ENCODE measurements at places on chromosomes 1 and 21.

GRCh38 chr1:94734963-94735901, 84.9 kb upstream of the SLC44A3 start:
- no peak for DNase-seq

GRCh38 chr1:156642265-156643048, 540 bp downstream of the BCAN start:
- DNase-seq, result no peak

- no peak for DNase-seq
Observed at GRCh38 chr1:230698130-230698529, 15.8 kb downstream of the AGT start.

DNA sequence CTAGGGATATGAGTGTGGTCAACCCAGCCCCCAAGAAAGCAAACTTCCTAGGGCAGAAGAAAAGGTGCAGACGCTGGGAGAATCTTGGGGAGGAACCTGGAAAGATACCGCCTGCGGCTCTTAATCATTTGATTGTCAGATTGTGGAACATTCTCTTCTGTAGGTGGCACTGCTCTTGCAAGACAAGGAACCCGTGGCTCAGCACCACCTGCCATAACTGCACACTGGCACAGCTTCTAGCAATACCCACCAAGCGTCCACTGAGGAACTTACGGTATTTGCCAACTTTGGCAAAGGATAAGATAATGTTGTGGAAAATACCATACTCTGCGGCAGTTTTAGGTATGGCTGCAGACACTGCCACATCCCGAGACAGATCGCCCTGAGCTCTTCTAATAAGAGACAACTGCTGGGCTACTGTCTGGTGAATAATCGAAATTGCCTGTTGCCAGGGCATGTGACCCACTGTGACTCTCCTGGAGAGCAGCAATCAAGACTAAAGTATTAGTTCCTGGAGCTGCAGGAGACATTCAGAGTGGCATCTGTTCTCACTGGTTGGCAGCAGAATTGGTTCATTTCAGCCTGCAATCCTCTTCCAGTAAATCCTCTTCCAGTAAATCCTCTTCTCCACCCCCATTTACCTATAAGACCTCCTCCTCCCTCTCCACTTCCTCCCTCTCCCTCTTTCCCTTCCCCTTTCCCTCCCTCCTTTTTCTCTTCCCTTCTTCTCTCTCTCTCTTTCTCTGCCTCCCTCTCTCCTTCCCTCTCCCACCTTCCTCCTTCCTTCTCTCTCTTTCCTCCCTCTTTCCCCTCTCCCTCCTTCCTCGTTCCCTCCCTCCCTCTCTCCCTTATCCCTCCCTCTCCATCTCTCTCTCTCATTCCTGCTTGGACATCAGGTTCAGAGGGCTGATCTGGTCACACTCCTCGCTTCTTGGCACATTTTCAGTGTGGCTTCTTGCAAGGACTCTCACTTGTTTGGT, 49.7 kb upstream of the B3GALT5 start:
- DNase-seq, result no peak

GRCh38 chr1:218611916-218612585, 266.9 kb downstream of the TGFB2 start:
- DNase-seq, result no peak

DNA sequence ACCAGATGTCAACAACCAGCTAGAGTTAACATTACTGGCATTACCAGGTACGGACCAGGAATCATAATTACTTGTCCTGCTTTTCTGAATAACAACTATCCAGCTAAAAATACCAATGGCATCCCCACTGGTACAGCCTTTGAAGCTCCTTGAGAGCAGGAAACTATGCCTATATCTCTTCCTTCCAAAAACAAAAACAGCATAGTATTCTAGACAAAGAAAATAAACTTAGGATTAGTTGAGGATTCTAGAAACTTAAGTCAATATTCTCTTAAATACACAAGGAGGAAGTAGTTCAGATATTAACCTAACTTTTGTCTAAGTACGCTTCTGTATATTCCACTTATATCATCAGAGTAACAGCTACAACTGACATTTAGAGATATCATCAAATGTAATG, 3.0 kb downstream of the FUBP1 start:
- DNase-seq, result no peak

- DNase-seq, result no peak
Observed at GRCh38 chr1:87325982-87326738, 2.5 kb upstream of the LMO4 start.

DNA sequence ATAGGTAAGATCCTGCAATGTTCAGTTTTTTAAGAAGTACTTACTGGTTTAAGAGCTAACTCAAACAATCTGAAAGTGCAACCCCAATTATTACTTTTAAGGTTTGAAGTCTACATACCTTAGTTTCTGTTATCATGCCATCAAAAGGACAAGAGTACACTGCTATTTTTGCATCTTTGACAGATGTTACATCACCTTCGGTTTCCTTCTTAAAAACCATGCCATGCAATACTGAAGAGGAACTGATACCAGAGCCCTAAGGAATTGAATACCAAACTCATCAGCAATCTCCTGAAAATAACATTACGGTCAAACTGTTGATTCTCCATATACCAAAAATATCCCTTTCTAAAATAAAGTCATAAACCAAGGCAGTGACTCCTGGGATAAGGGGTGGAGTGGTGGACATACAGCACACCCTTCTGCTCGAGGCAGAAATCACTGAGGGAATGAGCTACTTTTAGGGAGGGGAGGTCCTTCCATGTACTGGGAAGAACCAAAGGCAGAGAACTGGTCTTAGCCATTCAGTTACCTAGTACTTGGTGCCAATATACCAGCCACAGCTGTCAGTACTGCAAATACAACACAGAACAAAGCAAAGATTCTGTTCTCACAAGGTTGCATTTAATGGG, 8.5 kb downstream of the CCT8 start:
- DNase-seq, result peak; percentile 6

DNA sequence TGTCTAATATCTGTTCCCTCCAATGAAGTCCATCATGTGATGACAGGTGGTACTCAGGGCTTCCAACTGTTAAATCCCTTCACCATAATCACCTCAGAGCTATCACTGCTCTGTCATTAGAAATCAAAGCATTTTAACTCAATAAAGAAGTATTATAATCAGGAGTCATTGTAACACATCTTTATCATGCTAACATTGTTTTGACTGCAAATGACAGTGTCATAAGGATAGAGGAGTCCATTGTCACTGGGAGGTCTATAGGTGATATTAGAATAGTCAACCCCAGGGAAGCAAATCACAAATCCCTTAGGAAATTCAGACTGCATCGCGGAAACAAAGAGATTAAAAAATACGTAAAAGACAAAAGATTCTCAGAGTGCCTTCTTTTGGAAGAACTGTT, 30.8 kb downstream of the LRRC53 start:
- DNase-seq, result no peak

DNA sequence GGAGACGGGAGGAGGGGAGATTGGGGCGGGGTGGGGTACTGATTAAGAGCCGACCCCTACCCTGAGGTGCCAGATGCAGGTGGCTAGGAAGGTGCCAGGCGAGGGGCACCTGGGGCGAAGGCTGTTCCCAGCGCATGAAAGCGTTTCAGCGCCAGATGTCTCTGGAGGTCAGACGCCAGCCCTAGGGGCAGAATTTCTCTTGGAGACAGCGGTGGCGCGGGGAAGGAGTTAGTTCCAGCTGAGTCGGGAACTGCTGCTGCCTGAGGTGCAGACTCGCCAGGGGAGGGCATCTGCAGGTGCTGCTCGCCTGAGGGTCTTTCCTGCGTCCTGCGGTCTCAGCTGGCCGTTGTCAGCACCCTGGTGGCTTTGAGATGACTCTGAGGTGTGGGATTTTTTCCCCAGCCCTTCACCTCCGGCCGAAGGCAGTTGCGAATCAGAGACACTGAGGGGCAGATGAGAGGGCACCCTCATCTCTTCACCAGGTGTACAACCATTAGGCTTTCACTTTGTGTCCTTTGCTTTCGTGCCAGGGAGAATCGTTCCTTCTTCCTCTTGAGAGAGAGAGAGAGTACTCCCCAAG, 539 bp downstream of the CGN start:
- DNase-seq, result no peak

GRCh38 chr1:229034342-229034741, 236.6 kb upstream of the RAB4A start:
- no peak for DNase-seq

- no peak for DNase-seq
Observed at GRCh38 chr1:235253219-235253962, 74.6 kb downstream of the ARID4B start.

GRCh38 chr1:54296666-54297065, 96.7 kb downstream of the MRPL37 start:
- no peak for DNase-seq

DNA sequence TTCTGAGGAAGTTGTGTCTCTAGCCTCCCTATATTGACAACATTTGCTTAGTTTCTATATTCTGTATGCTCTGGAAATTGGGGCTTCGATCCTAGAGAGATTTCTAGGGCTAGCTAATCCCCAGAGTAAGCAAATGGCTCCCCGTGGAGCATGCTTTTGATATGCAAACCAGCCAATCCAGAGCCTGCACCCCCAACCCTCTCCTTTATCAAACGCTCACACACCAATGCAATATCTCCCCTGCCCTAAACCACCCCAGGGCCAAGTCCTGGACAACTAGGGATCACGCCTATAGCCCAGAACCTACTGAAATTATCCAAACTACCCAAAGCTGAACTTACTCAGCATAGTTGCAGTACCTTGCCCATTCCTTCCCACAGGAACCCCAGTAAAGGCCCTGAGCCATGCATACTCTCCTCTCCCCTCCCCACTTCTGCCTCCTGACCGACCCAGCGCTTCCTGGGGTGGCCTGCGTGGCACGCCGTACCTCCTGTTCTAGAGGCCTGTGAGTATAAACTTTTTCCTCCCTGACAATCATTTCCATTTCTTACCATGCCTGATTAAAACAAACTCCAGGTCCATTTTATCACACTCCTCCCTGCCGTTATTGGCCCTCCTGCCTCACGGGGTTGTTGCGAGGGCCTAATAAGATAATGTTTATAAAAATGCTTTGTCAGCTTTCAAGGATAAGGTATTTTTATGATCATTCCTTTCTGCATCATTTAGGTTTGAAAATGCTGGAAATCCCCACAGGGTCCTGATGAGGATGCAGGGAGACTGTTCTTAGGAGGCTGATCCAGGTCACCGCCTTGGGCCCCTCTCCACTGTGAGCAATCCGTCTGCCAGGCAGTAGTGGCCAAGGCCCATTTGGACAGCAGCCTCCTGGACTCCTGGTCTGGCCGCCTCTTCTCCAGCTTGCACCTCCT, 102.7 kb downstream of the TENT5C start:
- no peak for DNase-seq

DNA sequence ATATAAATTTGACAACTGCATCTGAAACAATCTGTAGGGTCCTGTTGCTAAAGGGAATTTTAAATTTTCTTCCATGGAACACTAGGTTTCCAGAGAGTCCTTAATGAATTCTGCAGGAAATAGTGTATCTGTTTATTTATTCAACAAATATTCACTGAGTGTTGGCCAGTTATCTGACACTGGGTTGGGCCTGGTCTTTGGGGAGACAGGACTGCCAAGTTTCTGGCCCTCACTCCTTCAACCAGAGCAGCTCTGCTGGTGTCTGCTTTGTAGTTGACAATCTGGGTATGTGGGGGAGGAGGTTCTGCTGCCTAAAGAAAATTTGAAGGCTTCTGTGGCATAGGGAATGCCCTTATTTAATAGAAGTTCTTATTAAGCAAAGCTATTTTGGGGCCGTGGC, 26.1 kb upstream of the HUNK start:
- no peak for DNase-seq

DNA sequence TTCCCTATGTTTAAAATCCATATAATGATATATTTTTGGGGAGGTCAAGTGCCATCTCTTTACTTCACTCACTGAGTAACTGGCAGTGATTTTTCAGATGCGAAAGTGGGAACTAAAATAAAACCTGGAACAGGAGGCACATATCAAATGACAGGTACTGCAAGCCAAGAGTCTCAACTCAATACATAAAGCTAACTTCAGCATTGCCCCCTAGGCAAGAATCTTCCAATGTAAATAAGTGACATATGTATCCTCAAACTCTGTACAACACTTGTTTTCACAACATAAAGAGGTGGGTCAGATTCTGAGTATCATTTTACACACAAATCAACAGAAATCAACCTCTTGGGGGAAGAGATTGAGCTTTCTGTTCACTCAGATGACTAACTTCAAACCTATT, 18.1 kb downstream of the DCAF8 start:
- DNase-seq, result no peak

DNA sequence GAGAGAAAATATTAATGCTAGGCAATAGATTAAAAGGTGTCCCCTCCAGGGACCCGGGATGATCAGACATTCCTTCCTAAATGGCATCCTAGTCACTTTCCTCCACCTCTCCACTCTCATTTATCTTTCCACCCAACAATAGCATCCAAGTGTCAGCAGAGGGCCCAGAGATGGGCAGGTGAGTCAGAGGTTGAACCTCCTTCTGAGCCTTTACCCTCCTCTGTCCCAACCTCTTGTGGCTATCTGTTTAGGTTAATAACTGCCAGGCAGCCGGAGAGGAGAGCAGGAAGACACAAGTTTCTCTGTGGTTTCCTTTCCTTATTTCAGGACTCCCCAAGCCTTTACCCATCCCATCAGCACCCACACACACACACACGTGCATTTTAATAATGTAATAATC, 4.1 kb downstream of the GJA5 start:
- DNase-seq, result no peak

DNA sequence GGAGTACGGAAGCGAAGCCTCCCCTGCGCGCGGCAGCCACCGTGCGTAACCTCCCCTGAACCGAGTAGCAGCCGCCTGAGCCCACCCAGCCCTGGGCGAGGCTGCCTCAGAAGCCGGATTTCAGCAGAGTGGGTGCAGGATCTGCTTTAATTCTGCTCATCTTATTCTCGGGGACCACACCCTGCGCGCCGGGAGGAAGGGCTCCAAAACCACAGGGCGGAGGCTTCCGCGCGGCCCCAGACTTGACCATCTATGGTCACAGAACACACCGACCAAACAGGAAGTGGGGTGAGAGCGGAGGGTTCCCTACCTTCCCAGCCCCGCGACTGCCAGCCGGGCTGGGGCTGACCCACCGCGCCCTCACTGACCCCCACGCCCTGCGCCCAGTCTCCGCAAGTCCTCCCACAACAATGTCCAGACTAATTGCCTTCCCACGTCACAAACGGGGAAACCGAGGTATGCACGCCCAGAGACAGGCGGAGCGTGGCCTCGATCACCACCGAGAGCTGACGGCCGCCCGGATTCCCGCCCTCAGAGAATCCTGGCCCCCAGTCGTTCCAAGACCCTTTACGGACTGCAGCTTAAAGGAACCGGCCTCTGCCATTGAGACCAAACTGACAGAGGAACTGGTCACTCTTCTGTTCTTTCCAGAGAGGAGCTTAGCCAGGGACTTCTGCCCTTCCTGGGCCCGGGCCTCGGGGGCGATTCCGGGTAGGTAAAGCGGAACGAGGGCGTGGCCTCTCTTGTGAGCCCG, 595 bp upstream of the CAP1 start:
- DNase-seq, result peak; percentile 74

- peak; percentile 93 for DNase-seq
Observed at GRCh38 chr1:54488779-54489626, 59.0 kb upstream of the ACOT11 start.

- DNase-seq, result no peak
Observed at GRCh38 chr1:169488157-169488556, 2.4 kb upstream of the SLC19A2 start.

- DNase-seq, result no peak
Observed at GRCh38 chr1:31650161-31651088, 5.7 kb upstream of the PEF1 start.

GRCh38 chr1:172143384-172144055, 277.0 kb upstream of the C1orf105 start:
- DNase-seq, result no peak
